ENCODE measurements at places on chromosomes 1 and 21. TPM values are rescaled to one million over a fixed set of nuclear protein-coding genes. Genes with fewer than 3 reads are reported as not detected.

Gene TTC13
- 12.2 TPM for total RNA-seq

Gene THBS3
- 13.1 TPM for total RNA-seq

Gene C1QB
- total RNA-seq: 151 TPM

Gene KRTAP7-1
- total RNA-seq: not detected

Gene GLUL
- total RNA-seq: 1,389 TPM

Gene KIF21B
- total RNA-seq: 0.46 TPM

Gene OR2AK2
- not detected for total RNA-seq

Gene PTPN7
- total RNA-seq: 61.8 TPM

Gene SLC19A2
- 18.7 TPM for total RNA-seq

Gene ASPM
- total RNA-seq: 1.8 TPM

Gene CYP4Z1
- 0.87 TPM for total RNA-seq

Gene UBE2U
- total RNA-seq: not detected

Gene YY1AP1
- total RNA-seq: 63.4 TPM

Gene AURKAIP1
- 152 TPM for total RNA-seq

Gene GJA8
- not detected for total RNA-seq

Gene TCEANC2
- total RNA-seq: 5.0 TPM

Gene TRIM67
- 0.28 TPM for total RNA-seq

Gene RORC
- total RNA-seq: 51.8 TPM

Gene ANKRD35
- 6.6 TPM for total RNA-seq

Gene FNDC7
- 3.3 TPM for total RNA-seq

Gene SNIP1
- 27.6 TPM for total RNA-seq

Gene OPTC
- total RNA-seq: not detected

Gene CENPF
- 10.9 TPM for total RNA-seq

Gene CELA3A
- not detected for total RNA-seq

Gene BACE2
- total RNA-seq: 119 TPM

Gene IL19
- total RNA-seq: not detected

Gene FOXE3
- total RNA-seq: not detected

Gene KRTAP12-2
- not detected for total RNA-seq

Gene MCOLN3
- total RNA-seq: 1.6 TPM

Gene DLGAP3
- 0.14 TPM for total RNA-seq

Gene WDR47
- 25.7 TPM for total RNA-seq

Gene CD101
- 0.59 TPM for total RNA-seq

Gene CSF3R
- total RNA-seq: 3.9 TPM

Gene ARMH1
- 1.0 TPM for total RNA-seq

Gene NTMT2
- total RNA-seq: not detected

Gene NSL1
- total RNA-seq: 31.6 TPM

Gene OR10J4
- total RNA-seq: not detected

Gene TRIM63
- total RNA-seq: 0.68 TPM

Gene FHAD1
- total RNA-seq: 6.5 TPM

Gene S100A6
- 279 TPM for total RNA-seq

Gene CAPN8
- total RNA-seq: 3.0 TPM

Gene PUM1
- total RNA-seq: 80.3 TPM

Gene KPRP
- total RNA-seq: not detected

Gene S100A9
- 45.2 TPM for total RNA-seq

Gene ZNF593OS
- not detected for total RNA-seq

Gene EVA1C
- total RNA-seq: 48.6 TPM

Gene IFI44L
- 1.2 TPM for total RNA-seq

Gene MSH4
- total RNA-seq: 0.05 TPM

Gene TP73
- 15.1 TPM for total RNA-seq

Gene SLC30A1
- total RNA-seq: 22.0 TPM

Gene RNU1-4
- total RNA-seq: under 0.01 TPM

Gene LYPD8
- not detected for total RNA-seq

Gene FCER1A
- total RNA-seq: 1.5 TPM

Measured in prostate gland (tissue), 2 donors.